ENCODE measurements at places on chromosomes 11 and 22.

DNA sequence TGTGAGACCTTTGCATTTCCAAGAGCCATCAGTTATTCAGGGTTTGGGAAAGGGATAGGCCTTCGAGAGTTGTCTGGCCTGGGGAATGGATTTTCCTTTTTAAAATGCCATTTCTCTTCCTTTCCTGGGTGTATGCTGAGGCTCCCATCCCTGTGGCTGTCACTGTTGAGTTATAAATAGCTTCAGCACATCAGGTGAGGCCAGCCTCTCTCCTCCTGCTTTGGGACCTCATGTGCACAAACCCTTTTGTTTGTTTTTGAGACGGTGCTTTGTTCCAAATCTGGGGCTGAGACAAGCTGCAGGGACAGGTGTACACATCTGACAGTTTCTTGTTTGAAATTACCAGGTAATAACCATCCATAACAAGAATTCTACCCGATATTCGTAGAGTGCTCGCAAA lies 1.3 kb downstream of the TEF start:
- no peak for DNase-seq

- DNase-seq = no peak
These were observed 84.4 kb downstream of the MTNR1B start for GRCh38 chr11:93053864-93054263.

GRCh38 chr22:42116848-42117424 lies 13.7 kb downstream of the CYP2D6 start:
- no peak for DNase-seq

DNA sequence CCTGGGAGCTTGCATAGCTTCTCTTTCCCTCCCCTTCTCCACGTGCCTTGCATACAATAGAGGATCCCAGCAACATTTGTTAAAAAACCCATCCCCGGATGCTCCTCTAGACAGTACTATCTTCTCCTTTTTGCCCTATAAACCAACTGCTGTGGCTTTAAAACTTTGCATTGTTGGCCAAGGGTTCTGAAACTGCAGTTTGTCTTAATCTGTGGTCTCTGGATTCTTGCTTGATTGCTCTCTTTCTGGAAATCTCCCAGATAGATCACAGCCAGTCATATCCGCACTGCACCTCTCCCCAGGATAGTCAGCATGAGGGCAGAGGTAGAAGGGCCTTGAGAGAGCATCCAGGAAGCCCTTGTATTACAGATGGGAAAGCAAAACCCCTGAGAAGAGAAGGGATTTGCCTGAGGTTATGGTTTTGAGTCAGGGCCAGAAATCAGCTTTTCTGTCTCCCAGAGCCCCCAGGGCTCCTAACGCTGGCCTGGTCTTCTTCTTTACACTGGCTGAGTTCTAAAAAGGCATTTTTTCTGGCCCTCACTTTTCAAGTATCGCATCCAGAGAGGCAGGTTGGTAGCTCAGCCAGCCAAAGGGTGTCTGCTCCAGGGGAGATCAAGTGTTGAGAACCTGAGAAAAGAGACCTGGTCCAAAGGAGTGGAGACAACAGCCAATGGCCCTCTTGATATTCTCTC lies 70.6 kb downstream of the ADM start:
- DNase-seq = no peak

DNA sequence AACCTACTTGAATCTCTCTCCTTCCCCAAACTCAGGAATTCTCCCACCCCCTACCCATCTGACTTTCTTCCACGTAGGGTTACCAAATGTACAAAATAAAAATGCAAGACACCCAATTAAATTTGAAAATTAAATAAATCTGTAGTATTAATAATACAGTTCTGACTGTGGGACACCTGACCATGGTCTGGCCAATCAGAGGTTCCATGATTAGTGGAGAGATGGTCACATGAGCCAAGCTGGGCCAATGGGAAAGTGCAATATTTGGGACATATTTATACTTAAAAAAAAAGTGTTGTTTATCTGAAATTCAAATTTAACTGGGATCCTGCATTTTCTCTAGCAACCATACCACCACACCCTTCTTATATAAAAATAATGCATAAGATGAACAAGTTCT lies 29.8 kb upstream of the ASPHD2 start:
- no peak for DNase-seq

DNA sequence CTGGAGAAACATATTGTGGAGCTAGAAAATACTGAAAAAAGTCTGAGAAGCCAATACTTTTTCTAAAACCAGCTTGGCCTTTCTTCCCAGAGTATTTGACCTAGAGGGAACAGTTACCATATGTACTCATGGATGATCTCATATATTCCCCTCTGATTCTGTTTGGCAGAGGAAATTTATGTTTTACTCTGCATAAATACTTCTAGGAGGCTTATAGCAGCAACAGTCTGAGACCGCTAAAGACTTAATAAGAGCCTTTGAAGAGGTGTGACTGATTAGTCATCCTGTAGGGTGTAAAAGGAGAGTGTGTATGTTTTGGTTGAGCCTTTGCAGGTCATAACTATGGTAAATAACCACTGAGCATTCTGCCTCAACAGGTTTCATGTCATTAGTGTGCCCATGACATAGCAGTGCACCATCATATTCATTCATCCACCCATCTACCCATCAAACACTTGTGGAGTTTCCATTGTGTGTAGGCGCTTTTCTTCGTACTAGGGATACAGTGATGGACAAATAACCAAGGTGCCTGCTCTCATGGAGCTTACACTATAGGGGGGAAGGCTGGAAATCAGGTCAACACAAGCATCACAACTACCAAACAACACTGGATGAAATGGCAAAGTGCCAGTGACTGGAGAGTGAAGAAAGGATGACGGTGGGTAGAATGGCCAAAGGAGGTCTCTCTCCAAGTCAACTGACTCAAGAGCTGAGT lies 44.5 kb downstream of the TRAF6 start:
- DNase-seq = no peak

DNA sequence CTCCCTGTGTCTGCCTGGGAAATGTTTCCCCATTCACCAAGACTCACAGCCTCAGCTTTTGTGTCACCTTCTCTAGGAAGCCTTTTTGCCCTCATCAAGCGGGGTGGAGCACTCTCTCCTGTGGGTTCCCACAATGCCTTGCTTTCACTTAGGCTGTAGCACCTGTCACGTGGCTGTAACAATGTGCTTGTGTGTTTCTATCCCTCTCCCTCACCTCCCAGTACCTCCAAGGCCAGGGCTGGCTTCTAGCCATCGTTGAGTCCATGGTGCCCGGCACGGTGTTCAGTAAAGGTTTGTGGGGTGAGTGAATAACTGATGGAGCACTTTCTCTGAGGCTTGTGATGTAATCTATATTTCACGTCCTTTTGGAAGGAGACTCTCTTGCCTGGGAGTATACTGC lies 153.2 kb downstream of the TTC17 start:
- no peak for DNase-seq

GRCh38 chr11:13315517-13316432 lies 38.2 kb downstream of the BMAL1 start:
- DNase-seq = no peak

GRCh38 chr11:63764679-63765647 lies 3.6 kb downstream of the ZFTA start:
- DNase-seq = no peak

GRCh38 chr11:60371854-60372253 lies 6.5 kb upstream of the MS4A7 start:
- no peak for DNase-seq

GRCh38 chr11:27290261-27291050 lies 72.6 kb downstream of the CCDC34 start:
- no peak for DNase-seq

- DNase-seq = no peak
These were observed 10.6 kb downstream of the SELENOM start for GRCh38 chr22:31096657-31097279.

Data from globus pallidus (tissue), 1 donor.